ENCODE measurements at places on chromosomes 13 and 19. TPM values are rescaled to one million over a fixed set of nuclear protein-coding genes. Genes with fewer than 3 reads are reported as not detected.

Gene COL5A3
- polyA plus RNA-seq: not detected

Gene MYH14
- not detected for polyA plus RNA-seq

Gene DACT3
- polyA plus RNA-seq: not detected

Gene NBEA
- 0.61 TPM for polyA plus RNA-seq

Gene ZNF493
- polyA plus RNA-seq: 14.2 TPM

Gene NKPD1
- not detected for polyA plus RNA-seq

Gene NUP58
- polyA plus RNA-seq: 15.7 TPM

Gene LILRB2
- polyA plus RNA-seq: 1.2 TPM

Gene ZNF490
- 6.7 TPM for polyA plus RNA-seq

Gene NCR1
- 0.63 TPM for polyA plus RNA-seq

Gene GPR32
- not detected for polyA plus RNA-seq

Gene VSTM1
- polyA plus RNA-seq: not detected

Gene NANOS3
- polyA plus RNA-seq: not detected

Gene FDX2
- polyA plus RNA-seq: 12.8 TPM

All from IgD-negative memory B cell (primary cell).